ENCODE measurements at places on chromosomes 12 and 14. TPM values are rescaled to one million over a fixed set of nuclear protein-coding genes. Genes with fewer than 3 reads are reported as not detected.

C1QL4 gene
- total RNA-seq = 2.8 TPM

SPIC gene
- total RNA-seq = not detected

C12orf50 gene
- total RNA-seq = not detected

MGST1 gene
- 238 TPM for total RNA-seq

VAMP1 gene
- 14.3 TPM for total RNA-seq

GRCh38 chr12:68229956-68230355 lies 4.3 kb upstream of the IL26 start:
- DNase-seq = no peak
- no peak overlapping the region for H3K4me3 ChIP-seq
- no peaks in the 10 kb centered on the region for H3K27me3 ChIP-seq

DNA sequence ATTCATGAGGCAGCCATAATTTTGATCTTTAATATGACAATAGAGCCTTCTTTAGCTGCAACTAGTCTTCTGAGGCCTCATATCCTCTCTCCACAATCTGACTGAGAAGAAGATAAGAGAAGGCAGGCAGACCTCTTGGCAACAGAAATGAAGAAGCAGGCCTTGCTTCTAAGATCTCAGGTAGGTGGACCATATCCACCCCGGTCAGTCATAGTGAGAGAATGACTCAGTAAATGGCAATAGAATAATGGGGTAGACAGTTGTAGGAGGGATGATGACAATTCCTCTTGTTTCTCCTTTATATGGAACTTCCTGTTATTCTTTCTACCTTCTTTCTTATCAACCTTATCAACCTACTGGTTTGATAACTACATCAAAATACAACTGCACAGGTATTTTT lies 246.7 kb upstream of the G2E3 start:
- no peaks in the 10 kb centered on the region for H3K36me3 ChIP-seq
- no peaks in the 10 kb centered on the region for H3K27me3 ChIP-seq
- DNase-seq = no peak
- H3K4me3 ChIP-seq = no peak overlapping the region
- H3K27ac ChIP-seq = no peak overlapping the region

- no peak for DNase-seq
- H3K4me3 ChIP-seq = no peak overlapping the region
- no peak overlapping the region for H3K27ac ChIP-seq
- no peaks in the 10 kb centered on the region for H3K4me1 ChIP-seq
Measured at GRCh38 chr14:99513183-99513694, 32.0 kb downstream of the CCNK start.

- no peak overlapping the region for H3K27ac ChIP-seq
- no peaks in the 10 kb centered on the region for H3K27me3 ChIP-seq
- no peaks in the 10 kb centered on the region for H3K4me1 ChIP-seq
- no peak overlapping the region for H3K4me3 ChIP-seq
- no peak for DNase-seq
Measured at GRCh38 chr14:85487215-85487614, 42.7 kb upstream of the FLRT2 start.

GRCh38 chr14:40847480-40847879 lies 759.2 kb upstream of the LRFN5 start:
- peaks cover 8% of the 10 kb centered on the region for H3K4me1 ChIP-seq
- no peaks in the 10 kb centered on the region for H3K36me3 ChIP-seq
- no peak overlapping the region for H3K27ac ChIP-seq
- no peaks in the 10 kb centered on the region for H3K27me3 ChIP-seq
- H3K4me3 ChIP-seq = no peak overlapping the region

DNA sequence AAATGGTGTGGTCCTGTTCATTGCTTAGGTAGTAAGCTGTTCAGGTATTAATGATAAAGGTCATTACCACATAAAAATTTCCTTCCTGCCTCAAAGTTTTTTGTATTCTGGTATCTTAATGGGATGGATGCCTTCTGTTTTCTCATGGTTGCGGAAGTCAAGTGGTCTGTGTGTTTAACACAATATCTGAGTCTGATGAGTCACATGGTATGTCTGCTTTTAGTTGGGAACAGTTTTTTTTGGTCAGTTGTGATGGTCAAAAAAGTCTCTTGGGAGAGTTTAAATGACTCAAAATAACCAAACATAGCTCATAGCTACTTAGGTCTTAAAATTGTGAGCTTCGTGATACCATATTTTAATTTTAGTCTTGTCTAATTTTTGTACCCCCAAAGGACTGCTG lies 40.7 kb downstream of the STK38L start:
- H3K27me3 ChIP-seq = no peaks in the 10 kb centered on the region
- peaks cover 12% of the 10 kb centered on the region for H3K4me1 ChIP-seq
- H3K4me3 ChIP-seq = no peak overlapping the region
- no peaks in the 10 kb centered on the region for H3K36me3 ChIP-seq
- no peak for DNase-seq

All from neural progenitor cell (in vitro differentiated cells).